Tongue (tissue), 3 donors: ENCODE measurements at places on chromosomes 16 and 17. TPM values are rescaled to one million over a fixed set of nuclear protein-coding genes. Genes with fewer than 3 reads are reported as not detected.
A peak's percentile ranks its signal among the peaks of the same experiment; 100 is the strongest.

SHISA6 gene
- 4.4 TPM for total RNA-seq

DNA sequence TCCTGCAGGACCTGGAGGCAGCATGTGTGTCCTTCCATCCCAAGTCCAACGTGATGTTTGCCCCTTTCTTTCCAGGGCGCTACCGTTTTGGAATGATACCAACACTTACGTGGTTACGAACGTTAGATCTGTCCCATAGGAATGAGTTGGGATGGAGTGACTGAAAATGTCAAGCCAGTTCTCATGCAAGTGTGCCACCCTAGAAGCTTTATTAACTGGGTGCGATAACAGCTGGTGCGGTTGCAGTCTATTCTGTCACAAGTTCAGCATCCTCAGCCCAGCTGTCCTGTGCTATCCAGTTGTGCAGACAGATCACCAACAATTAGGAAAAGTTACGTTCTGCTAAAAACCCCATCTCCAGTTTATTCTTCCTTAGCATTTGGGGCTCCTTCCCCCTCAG is 52.5 kb downstream of the BANP start:
- peak; percentile 45 for DNase-seq

DNA sequence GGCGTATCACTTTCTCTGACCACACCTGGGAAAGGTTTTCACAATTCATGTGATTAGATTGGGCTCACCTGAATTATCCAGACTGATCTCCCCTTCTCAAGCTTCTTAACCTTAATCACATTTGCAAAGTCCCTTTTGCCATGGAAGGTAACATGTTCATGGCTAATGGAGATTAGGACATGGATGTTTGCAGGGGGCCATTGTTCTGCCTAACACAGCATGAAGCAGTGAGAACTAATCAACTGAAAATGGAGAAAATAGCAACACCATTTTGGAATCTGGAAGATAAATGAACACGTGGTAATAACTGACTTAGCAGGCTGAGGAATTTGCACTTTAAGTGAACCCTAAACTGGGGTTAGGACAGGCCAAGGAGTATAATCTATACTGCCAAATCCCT is 25.0 kb upstream of the SBK1 start:
- no peak for DNase-seq

GRCh38 chr16:66661210-66661560 is 35.4 kb downstream of the CMTM4 start:
- DNase-seq, result no peak

DNA sequence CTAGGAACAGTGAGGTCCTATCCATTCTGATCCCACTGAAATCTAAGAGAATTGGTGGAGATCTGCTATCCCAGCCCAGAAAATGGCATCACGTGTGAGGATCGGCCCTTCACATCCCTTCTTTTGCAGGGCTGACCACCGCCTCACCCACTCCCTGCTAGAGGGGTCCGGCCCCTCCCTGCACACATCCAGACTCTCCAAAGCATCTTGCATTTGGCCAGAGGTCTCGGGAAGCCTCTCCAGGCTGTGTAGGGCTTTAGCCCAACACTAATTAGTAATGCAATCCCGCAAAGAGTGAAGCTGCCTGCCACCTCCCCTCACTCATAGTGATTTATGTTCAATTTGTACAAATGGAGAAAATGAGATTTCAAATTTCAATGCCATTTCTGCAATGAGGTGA is 434.4 kb upstream of the ZFHX3 start:
- no peak for DNase-seq
